ENCODE measurements at places on chromosomes 13 and 19. TPM values are rescaled to one million over a fixed set of nuclear protein-coding genes. Genes with fewer than 3 reads are reported as not detected.

NANOS2 gene
- total RNA-seq: not detected

CNMD gene
- 97.9 TPM for total RNA-seq

WDR88 gene
- total RNA-seq: not detected

ZNF490 gene
- total RNA-seq: 9.7 TPM

- no peaks in the 10 kb centered on the region for H3K27me3 ChIP-seq
- H3K4me1 ChIP-seq: peaks cover 3% of the 10 kb centered on the region
- H3K36me3 ChIP-seq: peaks cover 4% of the 10 kb centered on the region
- no peak overlapping the region for H3K4me3 ChIP-seq
- DNase-seq: no peak
- H3K27ac ChIP-seq: no peak overlapping the region
Observed at GRCh38 chr13:100534147-100534843, 54.3 kb downstream of the GGACT start.

GRCh38 chr13:64718116-64718515 is 2512.0 kb downstream of the PCDH9 start:
- no peaks in the 10 kb centered on the region for H3K27me3 ChIP-seq
- H3K4me3 ChIP-seq: no peak overlapping the region
- H3K36me3 ChIP-seq: peaks cover 2% of the 10 kb centered on the region
- H3K4me1 ChIP-seq: no peaks in the 10 kb centered on the region
- no peak overlapping the region for H3K27ac ChIP-seq
- no peak for DNase-seq

- H3K36me3 ChIP-seq: no peaks in the 10 kb centered on the region
- no peak overlapping the region for H3K27ac ChIP-seq
- no peak overlapping the region for H3K4me3 ChIP-seq
- no peaks in the 10 kb centered on the region for H3K27me3 ChIP-seq
- no peaks in the 10 kb centered on the region for H3K4me1 ChIP-seq
Observed at GRCh38 chr13:95243207-95243606, 58.0 kb downstream of the ABCC4 start.

- H3K27ac ChIP-seq: no peak overlapping the region
- H3K27me3 ChIP-seq: no peaks in the 10 kb centered on the region
- no peaks in the 10 kb centered on the region for H3K4me1 ChIP-seq
- no peaks in the 10 kb centered on the region for H3K36me3 ChIP-seq
Observed at GRCh38 chr13:94959626-94960025, 247.3 kb upstream of the SOX21 start.

GRCh38 chr13:42028113-42028799 is 20.2 kb upstream of the DGKH start:
- H3K36me3 ChIP-seq: no peaks in the 10 kb centered on the region
- no peak overlapping the region for H3K27ac ChIP-seq
- no peak overlapping the region for H3K4me3 ChIP-seq
- DNase-seq: no peak
- H3K4me1 ChIP-seq: no peaks in the 10 kb centered on the region

DNA sequence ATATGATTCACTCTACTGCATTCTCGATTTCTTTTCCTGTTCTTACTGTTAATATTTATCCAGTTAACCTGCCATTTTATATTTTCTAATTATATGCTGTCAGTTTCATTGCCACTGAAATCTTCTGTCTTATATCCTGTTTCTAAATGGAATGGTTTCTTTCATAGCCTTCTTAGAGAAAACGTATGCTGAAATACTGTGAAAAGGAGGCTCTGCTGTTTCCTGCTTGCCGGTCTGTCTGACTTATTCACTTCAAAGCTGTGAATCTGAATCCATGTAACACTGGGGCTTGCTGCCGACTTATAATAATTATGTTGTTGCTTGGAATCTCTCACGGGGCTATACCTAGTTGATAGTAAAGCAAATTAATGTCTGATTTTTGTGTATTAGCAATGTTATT is 80.0 kb downstream of the GPR12 start:
- H3K36me3 ChIP-seq: peaks cover 21% of the 10 kb centered on the region
- H3K27me3 ChIP-seq: no peaks in the 10 kb centered on the region
- no peak overlapping the region for H3K27ac ChIP-seq
- H3K4me1 ChIP-seq: peaks cover 5% of the 10 kb centered on the region
- no peak overlapping the region for H3K4me3 ChIP-seq

GRCh38 chr13:112664501-112665203 is 25.2 kb upstream of the ATP11A start:
- no peaks in the 10 kb centered on the region for H3K4me1 ChIP-seq
- no peak overlapping the region for H3K27ac ChIP-seq
- no peak overlapping the region for H3K4me3 ChIP-seq

GRCh38 chr13:113534236-113534860 is 43.8 kb upstream of the DCUN1D2 start:
- H3K27ac ChIP-seq: no peak overlapping the region
- H3K4me1 ChIP-seq: no peaks in the 10 kb centered on the region
- peak; percentile 11 for DNase-seq
- H3K27me3 ChIP-seq: no peaks in the 10 kb centered on the region
- peaks cover 24% of the 10 kb centered on the region for H3K36me3 ChIP-seq

Data from H9 (cell line).